Activated CD8-positive, alpha-beta memory T cell treated with anti-CD3 and anti-CD28 coated beads, Interleukin-2, amount 10 ng/mL, durations not matched to agents 7 days and 5 days (primary cell): ENCODE measurements at places on chromosomes 7 and 10. TPM values are rescaled to one million over a fixed set of nuclear protein-coding genes. Genes with fewer than 3 reads are reported as not detected.
A peak's percentile ranks its signal among the peaks of the same experiment; 100 is the strongest.

The WDR86 gene
- 0.29 TPM for total RNA-seq

The ZNF853 gene
- 1.3 TPM for total RNA-seq

The HOXA5 gene
- total RNA-seq: not detected

The FAM180A gene
- not detected for total RNA-seq

The BTBD16 gene
- not detected for total RNA-seq

The FXYD4 gene
- total RNA-seq: 0.37 TPM

The ACHE gene
- 0.23 TPM for total RNA-seq

The STARD3NL gene
- 40.0 TPM for total RNA-seq

The SPDYE11 gene
- not detected for total RNA-seq

The SMO gene
- 0.07 TPM for total RNA-seq

The THSD7A gene
- not detected for total RNA-seq

The SPDYE2B gene
- not detected for total RNA-seq

DNA sequence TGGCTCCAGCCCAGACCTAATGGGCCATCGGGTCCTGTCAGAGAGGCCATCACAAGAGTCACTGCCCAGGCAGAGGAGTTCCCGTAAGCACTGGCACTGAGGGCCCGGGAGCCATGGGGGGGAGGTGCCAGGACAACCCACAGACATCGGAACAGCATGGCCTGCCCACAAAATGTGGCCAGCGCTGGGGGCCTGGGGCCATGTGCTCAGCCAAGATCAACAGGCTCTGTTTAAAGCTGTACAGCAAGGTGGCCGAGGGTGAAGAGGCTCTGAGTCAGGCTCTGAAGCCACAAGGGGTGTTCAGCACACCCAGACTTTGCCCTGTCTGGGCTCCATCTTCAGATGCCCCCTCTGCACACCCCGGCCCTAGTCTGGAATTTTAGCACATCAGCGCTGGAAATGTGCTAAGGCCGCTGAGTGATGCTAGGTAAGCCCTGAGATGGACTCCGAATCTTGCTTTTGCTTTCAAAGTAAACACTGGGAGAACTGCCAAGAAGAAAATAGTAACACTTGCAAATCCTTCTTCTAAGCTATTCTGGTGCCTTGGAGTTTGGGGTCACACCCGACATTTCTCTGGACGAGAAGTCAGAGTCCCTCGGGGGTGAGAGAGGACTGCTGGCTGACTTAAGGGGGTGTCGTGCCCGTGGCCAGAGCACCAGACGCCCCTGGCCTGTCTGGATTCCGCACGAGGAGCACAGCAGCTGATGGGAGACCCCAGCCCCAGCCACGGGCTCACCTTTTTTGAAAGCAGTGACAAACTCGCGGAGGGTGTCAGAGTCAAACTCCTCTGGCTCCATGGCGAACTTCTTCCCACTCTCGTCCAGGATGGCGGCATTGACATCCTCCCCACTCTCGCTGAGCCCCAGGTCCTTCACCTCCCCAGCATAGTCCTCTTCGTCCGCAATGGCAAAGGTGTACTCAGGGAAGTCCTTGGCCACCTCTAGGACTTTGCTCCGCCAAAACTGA lies 23.6 kb downstream of the PDIA4 start:
- no peak for DNase-seq

GRCh38 chr10:32943395-32943794 lies 14.6 kb downstream of the ITGB1 start:
- no peak for DNase-seq

GRCh38 chr7:131849472-131849871 lies 293.0 kb upstream of the PODXL start:
- DNase-seq: no peak

DNA sequence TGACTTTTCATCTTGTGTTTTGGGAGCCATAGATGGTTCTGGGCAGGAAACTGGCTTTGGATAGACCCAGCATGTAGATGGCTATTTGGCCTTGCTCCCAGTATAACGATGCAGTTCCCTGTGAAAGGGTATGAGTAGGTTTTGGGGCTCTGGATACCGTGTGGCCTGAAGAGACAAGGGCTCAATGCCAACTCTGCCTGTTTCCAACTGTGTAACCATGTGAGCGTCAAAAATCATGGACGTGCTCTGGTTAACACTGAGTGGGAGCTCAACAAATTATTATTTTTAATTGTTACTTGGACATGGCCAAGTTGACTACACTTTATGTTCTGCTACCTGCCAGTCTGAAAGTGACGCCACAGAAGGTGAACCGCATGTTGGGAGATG lies 41.8 kb downstream of the EGFR start:
- DNase-seq: no peak

DNA sequence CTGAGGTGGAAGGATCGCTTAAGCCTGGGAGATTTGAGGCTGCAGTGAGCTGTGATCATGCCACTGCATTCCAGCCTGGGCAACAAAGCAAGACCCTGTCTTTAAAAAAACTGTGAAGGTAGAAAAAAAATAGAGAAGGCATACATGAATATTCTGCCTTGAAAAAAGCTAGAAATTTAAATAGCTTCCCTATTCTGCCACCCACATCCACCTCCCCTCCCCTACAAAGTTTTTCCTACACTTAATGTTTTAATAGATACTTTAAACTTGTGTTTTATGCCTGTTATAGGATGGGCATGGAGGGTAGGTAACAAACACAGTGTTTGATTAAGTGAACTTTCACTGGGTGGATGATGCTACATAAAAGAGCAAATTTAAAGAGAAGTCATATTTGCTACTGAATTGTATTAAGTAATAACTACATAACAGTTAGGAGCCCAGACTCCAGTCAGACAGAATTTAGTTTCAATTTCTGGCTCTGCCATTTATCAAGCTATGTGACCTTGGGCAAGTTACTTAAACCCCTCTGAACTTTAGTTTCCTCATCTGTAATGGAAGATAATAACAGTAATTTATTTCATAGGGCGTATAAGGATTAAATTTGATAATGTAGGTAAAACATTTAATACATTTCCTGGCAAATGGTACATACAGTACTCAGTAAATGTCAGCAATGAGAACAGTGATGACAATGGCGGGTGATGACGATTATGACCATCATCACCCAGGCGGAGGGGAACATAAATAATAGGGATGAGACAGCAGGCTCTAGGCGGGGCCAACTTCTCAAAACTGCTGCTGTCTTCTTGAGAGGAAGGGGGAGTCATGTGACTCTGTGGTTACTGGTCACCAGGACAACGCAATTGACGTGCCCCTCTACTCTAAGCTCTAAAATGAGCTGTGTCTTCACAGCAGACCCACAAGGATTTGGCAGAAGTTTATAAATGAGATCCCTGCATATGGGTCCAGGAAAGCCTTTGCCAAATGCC lies 15.8 kb downstream of the DNMBP start:
- DNase-seq: peak; percentile 83

- no peak for DNase-seq
Observed at GRCh38 chr10:34769899-34770298, 45.2 kb downstream of the PARD3 start.

- DNase-seq: no peak
Observed at GRCh38 chr10:89213191-89213808, 6.2 kb upstream of the CH25H start.

GRCh38 chr7:1274121-1274875 lies 41.6 kb downstream of the UNCX start:
- DNase-seq: no peak

DNA sequence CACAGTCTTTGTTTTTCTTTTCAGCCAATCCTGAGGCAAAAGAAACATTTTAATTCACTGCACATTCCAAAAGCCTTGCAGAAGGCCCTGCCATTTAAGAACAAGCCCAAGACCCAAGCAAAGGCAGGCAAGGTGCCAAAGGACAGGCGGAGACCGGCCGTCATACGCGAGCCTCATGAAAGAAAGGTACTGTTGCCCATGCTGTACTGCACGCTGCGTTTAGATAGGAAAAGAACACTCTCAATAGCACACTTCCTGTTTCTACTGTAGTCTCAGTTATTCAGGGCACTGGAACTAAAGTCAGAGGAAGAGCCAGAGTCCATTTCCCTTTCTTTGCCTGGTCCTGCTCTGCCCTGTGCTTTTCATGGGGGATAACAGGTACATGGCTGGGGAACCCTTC lies 47.6 kb downstream of the BMS1 start:
- no peak for DNase-seq

- no peak for DNase-seq
Observed at GRCh38 chr7:117173035-117173770, 149.7 kb downstream of the WNT2 start.

GRCh38 chr10:69866688-69867461 lies 65.2 kb downstream of the COL13A1 start:
- no peak for DNase-seq

- DNase-seq: no peak
Observed at GRCh38 chr10:25071227-25071626, 54.8 kb downstream of the THNSL1 start.

DNA sequence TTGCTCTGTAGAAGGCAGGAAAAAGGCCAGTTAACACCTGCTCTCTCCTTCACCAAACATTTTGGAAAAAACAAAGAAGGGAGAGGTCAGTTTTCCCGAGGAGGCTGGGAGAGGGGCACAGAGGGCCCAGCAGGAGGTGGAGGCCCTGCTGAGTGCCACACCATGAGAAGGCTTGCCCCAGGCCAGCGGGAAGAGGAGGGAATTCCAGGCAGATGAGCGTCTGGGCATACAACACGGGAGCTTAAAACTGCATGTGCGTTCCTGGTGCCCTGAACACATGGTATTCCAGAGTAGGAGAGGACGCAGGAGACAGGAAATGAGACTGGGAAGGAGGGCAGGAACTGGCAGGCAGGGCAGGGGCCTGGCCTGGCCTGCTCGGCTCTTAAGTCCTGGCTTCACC lies 182.4 kb downstream of the CCDC3 start:
- DNase-seq: no peak

GRCh38 chr10:61786728-61787127 lies 114.8 kb upstream of the ARID5B start:
- peak; percentile 61 for DNase-seq

- DNase-seq: no peak
Observed at GRCh38 chr7:152924238-152924637, 164.7 kb downstream of the ACTR3B start.

DNA sequence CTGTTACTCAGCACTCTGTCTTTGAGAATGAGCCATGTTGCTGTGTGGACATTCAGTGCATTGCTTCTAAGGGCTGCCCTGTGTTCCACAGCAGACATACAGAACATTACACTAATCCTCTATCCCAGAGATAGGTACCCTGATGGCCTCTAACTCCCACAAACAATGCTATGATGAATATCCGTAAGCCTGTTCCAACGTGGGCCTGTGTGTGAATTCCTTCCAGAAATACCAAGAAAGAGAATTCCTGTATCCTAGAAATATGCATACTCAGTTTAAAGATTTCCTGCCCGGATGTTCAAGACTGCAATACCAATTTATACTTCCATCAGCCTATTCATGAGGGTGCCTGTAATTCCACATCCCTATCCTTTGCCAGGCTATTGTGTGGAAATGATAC lies 21.3 kb upstream of the ST8SIA6 start:
- no peak for DNase-seq

GRCh38 chr10:77675347-77675746 lies 37.7 kb upstream of the KCNMA1 start:
- DNase-seq: no peak

- DNase-seq: no peak
Observed at GRCh38 chr10:104680467-104681401, 39.6 kb downstream of the SORCS3 start.

GRCh38 chr10:6348096-6348874 lies 145.6 kb downstream of the PFKFB3 start:
- peak; percentile 91 for DNase-seq

GRCh38 chr10:101615525-101616116 lies 27.5 kb downstream of the DPCD start:
- no peak for DNase-seq

GRCh38 chr7:151091431-151091830 lies 5.2 kb downstream of the AGAP3 start:
- no peak for DNase-seq

GRCh38 chr10:27464993-27465392 lies 39.1 kb upstream of the RAB18 start:
- DNase-seq: no peak
